ENCODE measurements at places on chromosomes 1 and 21. TPM values are rescaled to one million over a fixed set of nuclear protein-coding genes. Genes with fewer than 3 reads are reported as not detected.

KIF2C gene
- total RNA-seq: 10.4 TPM

GRCh38 chr1:155976062-155976912, 2.1 kb downstream of the ARHGEF2 start:
- DNase-seq: peak; percentile 86
- H3K27me3 ChIP-seq: no peaks in the 10 kb centered on the region
- H3K4me3 ChIP-seq: peak overlapping the region; percentile 75
- peaks cover 89% of the 10 kb centered on the region for H3K4me1 ChIP-seq
- H3K36me3 ChIP-seq: peaks cover 4% of the 10 kb centered on the region

DNA sequence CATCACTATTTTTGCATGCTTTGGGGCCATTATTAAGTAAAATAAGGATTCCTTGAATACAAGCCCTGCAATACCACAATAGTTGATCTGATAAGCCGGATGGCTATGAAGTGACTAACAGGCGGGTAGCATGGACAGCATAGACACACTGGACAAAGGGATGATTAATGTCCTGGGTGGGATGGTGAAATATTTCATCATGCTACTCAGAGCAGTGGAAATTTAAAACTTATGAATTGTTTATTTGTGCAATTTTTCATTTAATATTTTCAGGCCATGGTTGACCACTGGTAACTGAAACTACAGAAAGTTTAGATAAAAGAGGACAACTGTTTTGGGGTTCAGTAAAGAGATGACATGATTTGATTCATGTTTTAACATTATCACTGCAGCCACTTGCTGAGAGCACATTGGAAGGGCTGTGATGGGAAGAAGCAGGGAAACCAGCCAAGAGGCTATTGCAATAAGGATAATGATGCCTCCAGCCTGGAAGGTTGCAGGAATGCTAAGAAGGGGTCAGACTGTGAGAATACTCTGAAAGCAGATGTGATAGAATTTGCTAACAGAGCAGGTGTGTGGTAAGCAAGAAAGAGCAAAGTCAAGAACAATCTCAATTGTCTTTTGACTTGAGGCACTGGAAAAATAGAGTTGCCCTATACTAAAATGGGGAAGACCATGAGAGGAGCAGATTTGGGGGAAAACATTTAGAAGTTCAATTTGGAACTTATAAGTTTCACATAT, 62.5 kb upstream of the TNFSF4 start:
- no peaks in the 10 kb centered on the region for H3K4me1 ChIP-seq
- no peak overlapping the region for H3K27ac ChIP-seq
- DNase-seq: no peak
- H3K27me3 ChIP-seq: no peaks in the 10 kb centered on the region
- no peak overlapping the region for H3K4me3 ChIP-seq

SH3D21 gene
- total RNA-seq: 120 TPM

WDR26 gene
- total RNA-seq: 154 TPM

- H3K36me3 ChIP-seq: no peaks in the 10 kb centered on the region
- H3K27me3 ChIP-seq: no peaks in the 10 kb centered on the region
- H3K4me1 ChIP-seq: peaks cover 17% of the 10 kb centered on the region
- peak; percentile 50 for DNase-seq
- peak overlapping the region; percentile 83 for H3K27ac ChIP-seq
- H3K4me3 ChIP-seq: no peak overlapping the region
Observed at GRCh38 chr21:41928621-41929220, 25.1 kb downstream of the C2CD2 start.

GRCh38 chr1:115811140-115811828, 29.6 kb downstream of the NHLH2 start:
- DNase-seq: peak; percentile 91
- H3K27ac ChIP-seq: peak overlapping the region; percentile 41
- no peaks in the 10 kb centered on the region for H3K36me3 ChIP-seq
- no peak overlapping the region for H3K4me3 ChIP-seq

TRIM46 gene
- total RNA-seq: not detected

- no peak overlapping the region for H3K4me3 ChIP-seq
- H3K36me3 ChIP-seq: peaks cover 27% of the 10 kb centered on the region
- no peak overlapping the region for H3K27ac ChIP-seq
Observed at GRCh38 chr1:235831148-235831547, 35.6 kb downstream of the LYST start.

DNA sequence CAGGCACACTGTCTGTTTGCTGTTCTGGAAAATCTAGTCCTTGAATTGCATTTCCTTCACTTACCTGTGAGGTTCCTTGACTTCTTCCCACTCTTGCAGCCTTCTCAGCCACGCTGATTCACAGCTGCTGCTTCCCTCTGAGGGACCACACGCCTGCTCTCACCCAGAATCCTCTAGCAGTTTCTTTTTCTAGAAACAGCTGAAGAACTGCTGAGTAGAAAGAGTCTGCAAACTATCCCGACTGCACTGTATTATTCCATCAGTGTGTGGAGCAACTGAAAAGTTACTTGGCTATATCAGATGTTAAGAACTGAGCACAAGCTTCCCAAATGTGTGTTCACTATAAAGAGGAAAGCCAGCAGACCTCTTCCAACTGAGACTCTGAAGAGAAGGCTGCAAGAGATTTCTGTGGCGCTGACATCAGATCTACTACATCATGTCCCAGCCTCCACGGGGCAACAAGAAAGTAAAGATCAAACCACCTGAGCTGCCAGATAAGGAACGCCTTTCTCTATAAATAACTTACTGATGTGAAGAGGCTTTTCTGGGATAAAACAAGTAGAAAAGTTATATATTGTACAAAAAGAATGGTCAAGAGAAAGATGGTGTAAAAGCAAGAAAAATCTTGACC, 226.6 kb downstream of the RERE start:
- H3K36me3 ChIP-seq: no peaks in the 10 kb centered on the region
- DNase-seq: peak; percentile 33
- H3K4me3 ChIP-seq: no peak overlapping the region
- peaks cover 3% of the 10 kb centered on the region for H3K4me1 ChIP-seq
- H3K27me3 ChIP-seq: no peaks in the 10 kb centered on the region

DNA sequence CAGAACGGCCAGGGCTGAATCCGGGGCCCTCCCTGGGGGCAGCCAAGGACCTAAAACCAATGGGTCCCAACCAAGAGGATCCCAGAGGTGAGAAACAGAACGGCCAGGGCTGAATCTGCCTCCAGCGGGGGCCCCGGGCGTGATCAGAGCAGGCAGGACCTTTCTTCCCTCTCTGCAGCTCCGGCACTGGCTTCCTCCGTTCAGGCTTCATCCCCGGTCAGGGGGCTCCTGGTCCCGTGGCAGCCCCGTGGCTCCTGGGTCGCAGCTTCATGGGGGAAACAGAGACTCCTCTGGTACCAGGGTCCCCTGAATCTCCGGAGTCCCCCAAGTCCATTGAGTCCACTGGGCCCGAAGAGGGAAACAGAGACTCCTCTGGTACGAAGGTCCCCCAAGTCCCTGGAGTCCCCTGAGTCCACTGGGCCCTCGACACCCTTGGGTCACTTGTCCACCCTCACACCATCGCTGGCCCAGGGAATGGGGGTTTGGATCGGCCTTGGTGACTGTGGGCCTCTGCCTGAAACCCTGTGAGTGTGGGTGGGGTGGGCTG, 60.1 kb downstream of the PRKCZ start:
- DNase-seq: no peak
- H3K27me3 ChIP-seq: no peaks in the 10 kb centered on the region
- no peak overlapping the region for H3K4me3 ChIP-seq
- no peak overlapping the region for H3K27ac ChIP-seq
- peaks cover 6% of the 10 kb centered on the region for H3K36me3 ChIP-seq

- no peak overlapping the region for H3K27ac ChIP-seq
- H3K4me1 ChIP-seq: peaks cover 30% of the 10 kb centered on the region
- DNase-seq: no peak
- no peaks in the 10 kb centered on the region for H3K36me3 ChIP-seq
- no peak overlapping the region for H3K4me3 ChIP-seq
Observed at GRCh38 chr1:147245586-147246021, 3.1 kb downstream of the CHD1L start.

GRCh38 chr21:35924714-35925301, 135.5 kb downstream of the SETD4 start:
- H3K4me1 ChIP-seq: peaks cover 4% of the 10 kb centered on the region
- H3K4me3 ChIP-seq: no peak overlapping the region
- H3K27ac ChIP-seq: peak overlapping the region; percentile 48
- peak; percentile 18 for DNase-seq
- no peaks in the 10 kb centered on the region for H3K36me3 ChIP-seq

DNA sequence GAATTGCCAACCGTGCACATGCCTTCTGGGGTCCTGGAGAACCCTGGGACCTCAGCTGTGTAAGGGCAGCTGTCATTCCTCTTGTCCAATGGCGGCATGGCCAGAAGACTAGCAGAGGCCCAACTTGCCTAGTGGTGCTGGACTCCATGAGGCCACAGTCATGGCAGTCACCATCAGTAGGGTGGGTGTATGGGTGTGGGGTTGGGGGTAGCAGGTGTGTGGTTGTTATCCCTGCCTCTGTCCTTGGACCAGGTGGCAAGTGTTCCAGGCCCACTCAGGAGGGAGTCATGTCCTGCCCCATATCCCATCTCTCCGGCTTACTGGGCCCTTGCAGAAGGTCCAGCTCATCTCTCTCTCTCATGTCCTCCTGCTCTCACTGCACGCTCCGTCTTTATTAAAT, 1596.2 kb downstream of the MRPL39 start:
- H3K27ac ChIP-seq: no peak overlapping the region
- no peaks in the 10 kb centered on the region for H3K27me3 ChIP-seq
- H3K4me3 ChIP-seq: no peak overlapping the region
- no peaks in the 10 kb centered on the region for H3K4me1 ChIP-seq
- DNase-seq: no peak
- H3K36me3 ChIP-seq: no peaks in the 10 kb centered on the region

- peaks cover 39% of the 10 kb centered on the region for H3K4me1 ChIP-seq
- peak overlapping the region; percentile 41 for H3K27ac ChIP-seq
Observed at GRCh38 chr1:26290122-26290881, 10.4 kb downstream of the SH3BGRL3 start.

PTP4A2 gene
- 218 TPM for total RNA-seq

ZNF683 gene
- not detected for total RNA-seq

DNA sequence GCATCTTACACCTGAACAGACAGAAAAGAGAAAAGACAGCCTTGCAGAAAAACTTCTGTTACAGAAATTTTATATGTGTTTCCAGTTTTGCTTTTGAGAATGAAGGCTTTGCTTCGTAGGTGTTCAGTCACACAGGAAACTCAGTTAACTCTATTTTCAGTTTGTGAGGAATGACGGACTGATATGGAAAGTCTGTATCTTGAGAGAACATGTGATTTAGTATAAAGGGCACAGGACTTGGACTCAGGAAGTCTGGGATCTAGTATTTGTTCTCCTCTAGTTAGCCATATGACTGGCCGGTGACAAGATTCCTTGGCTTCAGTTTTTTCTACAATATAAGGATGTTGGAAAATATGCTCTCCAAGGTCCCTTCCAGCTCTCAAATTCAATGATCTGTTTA, 149.1 kb downstream of the OLFM3 start:
- no peak overlapping the region for H3K27ac ChIP-seq
- no peaks in the 10 kb centered on the region for H3K36me3 ChIP-seq
- no peaks in the 10 kb centered on the region for H3K27me3 ChIP-seq
- DNase-seq: no peak
- peaks cover 6% of the 10 kb centered on the region for H3K4me1 ChIP-seq
- H3K4me3 ChIP-seq: no peak overlapping the region

- H3K27me3 ChIP-seq: peaks cover 96% of the 10 kb centered on the region
- H3K4me3 ChIP-seq: peak overlapping the region; percentile 42
- no peaks in the 10 kb centered on the region for H3K36me3 ChIP-seq
- DNase-seq: no peak
- H3K4me1 ChIP-seq: peaks cover 15% of the 10 kb centered on the region
- peak overlapping the region; percentile 70 for H3K27ac ChIP-seq
Observed at GRCh38 chr1:47231301-47232186, 481 bp downstream of the TAL1 start.

DNA sequence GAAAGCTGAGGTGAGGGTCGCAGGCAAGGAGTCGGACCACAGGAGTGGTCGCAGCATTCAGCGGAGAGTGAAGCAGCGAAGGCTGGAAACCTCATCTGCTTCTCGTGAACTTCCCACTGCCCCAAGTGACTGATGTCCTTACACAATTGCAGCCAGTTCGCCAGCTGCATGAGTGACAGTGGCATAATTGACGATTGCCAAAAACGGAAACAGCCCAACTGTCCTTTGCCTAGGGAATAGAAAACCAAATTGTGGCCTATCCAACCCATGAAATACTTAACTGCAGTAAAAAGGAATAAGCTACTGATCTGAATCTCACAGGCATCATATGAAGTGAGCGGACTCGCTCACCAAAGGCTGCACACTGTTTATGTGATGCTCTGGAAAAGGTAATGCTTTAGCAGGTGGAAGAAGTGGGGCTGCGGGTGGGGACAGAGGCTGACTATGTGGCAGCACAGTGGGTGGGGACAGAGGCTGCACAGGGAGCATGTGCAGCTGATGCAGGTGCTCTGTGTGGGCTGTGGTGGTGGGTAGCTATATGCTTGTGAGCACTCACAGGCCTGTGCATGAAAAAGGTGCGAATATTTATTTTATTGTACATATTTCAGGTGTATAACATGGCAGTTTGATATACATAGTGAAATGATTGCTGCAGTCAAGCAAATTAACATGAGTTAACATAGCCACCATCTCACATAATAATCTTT, 4.2 kb upstream of the NLRP3 start:
- no peaks in the 10 kb centered on the region for H3K27me3 ChIP-seq
- H3K4me3 ChIP-seq: no peak overlapping the region
- DNase-seq: no peak
- H3K36me3 ChIP-seq: no peaks in the 10 kb centered on the region
- no peaks in the 10 kb centered on the region for H3K4me1 ChIP-seq

- no peak overlapping the region for H3K4me3 ChIP-seq
- DNase-seq: peak; percentile 29
- H3K27ac ChIP-seq: no peak overlapping the region
- H3K27me3 ChIP-seq: no peaks in the 10 kb centered on the region
- peaks cover 88% of the 10 kb centered on the region for H3K36me3 ChIP-seq
Observed at GRCh38 chr21:45266518-45267389, 20.9 kb downstream of the POFUT2 start.

- no peak overlapping the region for H3K4me3 ChIP-seq
- no peaks in the 10 kb centered on the region for H3K4me1 ChIP-seq
- no peak overlapping the region for H3K27ac ChIP-seq
- no peaks in the 10 kb centered on the region for H3K27me3 ChIP-seq
Observed at GRCh38 chr1:209059376-209059775, 524.1 kb upstream of the CAMK1G start.

DNA sequence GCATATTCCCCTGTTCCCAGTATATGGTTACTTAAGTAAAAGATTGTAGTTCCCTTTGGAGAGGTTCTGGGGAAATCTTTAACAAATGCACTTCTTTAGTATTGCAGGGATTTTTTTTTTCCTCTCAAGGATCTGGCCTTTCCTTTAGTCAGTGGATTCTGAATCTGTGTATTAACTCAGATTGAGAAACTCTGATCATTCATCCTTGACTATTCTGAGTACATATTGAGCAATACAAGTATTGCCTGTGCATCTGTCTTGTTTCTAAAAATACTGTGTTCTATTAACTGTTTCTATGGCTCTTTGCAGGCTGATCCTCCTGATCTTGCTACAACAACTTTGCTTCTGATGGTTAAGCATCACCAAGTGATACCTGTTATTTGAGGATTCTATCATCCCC, 67.8 kb upstream of the FGGY start:
- H3K36me3 ChIP-seq: no peaks in the 10 kb centered on the region
- H3K4me1 ChIP-seq: peaks cover 27% of the 10 kb centered on the region
- no peaks in the 10 kb centered on the region for H3K27me3 ChIP-seq
- DNase-seq: no peak
- no peak overlapping the region for H3K4me3 ChIP-seq

VANGL1 gene
- 3.5 TPM for total RNA-seq

GRCh38 chr1:241343956-241344355, 13.0 kb downstream of the RGS7 start:
- no peak overlapping the region for H3K27ac ChIP-seq
- H3K4me3 ChIP-seq: no peak overlapping the region
- DNase-seq: no peak
- H3K27me3 ChIP-seq: no peaks in the 10 kb centered on the region

GRCh38 chr1:208868554-208868953, 624.4 kb upstream of the PLXNA2 start:
- H3K4me1 ChIP-seq: no peaks in the 10 kb centered on the region
- no peaks in the 10 kb centered on the region for H3K27me3 ChIP-seq
- DNase-seq: no peak
- no peak overlapping the region for H3K4me3 ChIP-seq
- no peaks in the 10 kb centered on the region for H3K36me3 ChIP-seq

KCNJ9 gene
- not detected for total RNA-seq

Measured in stomach (tissue), 19 donors.